ENCODE measurements at places on chromosomes 11 and 22.

GRCh38 chr11:121293288-121293594 lies 670 bp downstream of the SC5D start:
- DNase-seq: no peak

GRCh38 chr11:119683783-119684182 lies 45.2 kb downstream of the NECTIN1 start:
- no peak for DNase-seq

DNA sequence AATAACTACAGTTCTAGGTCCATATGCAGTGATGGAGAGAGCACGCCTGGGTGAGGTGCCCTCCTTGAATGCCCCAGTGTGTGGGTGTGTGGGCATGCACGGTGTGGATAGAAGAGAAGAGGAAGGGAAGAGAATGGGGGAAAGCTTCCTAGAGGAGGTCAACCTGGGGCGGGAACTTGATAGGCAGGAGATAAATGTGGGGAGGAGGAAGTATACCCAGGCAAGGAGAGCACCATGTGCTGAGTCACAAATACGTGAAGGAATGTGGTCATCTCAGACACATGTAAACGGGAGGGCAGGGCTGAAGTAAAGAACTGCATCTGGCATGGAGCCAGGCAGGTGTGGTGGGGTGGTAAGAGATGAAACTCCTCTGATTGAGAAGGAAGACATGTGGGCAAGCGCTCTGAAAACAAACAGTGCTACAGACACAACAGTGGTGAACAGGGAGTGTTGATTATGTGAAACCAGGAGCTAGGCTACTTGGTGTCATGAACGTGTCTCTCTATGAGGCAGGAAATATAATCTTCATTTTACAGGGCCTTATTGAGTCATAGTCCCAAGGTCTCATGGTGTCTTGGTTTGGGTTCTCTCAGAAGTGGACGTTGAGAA lies 61.5 kb upstream of the EED start:
- no peak for DNase-seq

GRCh38 chr11:68749229-68750123 lies 1.8 kb downstream of the TESMIN start:
- DNase-seq: no peak

DNA sequence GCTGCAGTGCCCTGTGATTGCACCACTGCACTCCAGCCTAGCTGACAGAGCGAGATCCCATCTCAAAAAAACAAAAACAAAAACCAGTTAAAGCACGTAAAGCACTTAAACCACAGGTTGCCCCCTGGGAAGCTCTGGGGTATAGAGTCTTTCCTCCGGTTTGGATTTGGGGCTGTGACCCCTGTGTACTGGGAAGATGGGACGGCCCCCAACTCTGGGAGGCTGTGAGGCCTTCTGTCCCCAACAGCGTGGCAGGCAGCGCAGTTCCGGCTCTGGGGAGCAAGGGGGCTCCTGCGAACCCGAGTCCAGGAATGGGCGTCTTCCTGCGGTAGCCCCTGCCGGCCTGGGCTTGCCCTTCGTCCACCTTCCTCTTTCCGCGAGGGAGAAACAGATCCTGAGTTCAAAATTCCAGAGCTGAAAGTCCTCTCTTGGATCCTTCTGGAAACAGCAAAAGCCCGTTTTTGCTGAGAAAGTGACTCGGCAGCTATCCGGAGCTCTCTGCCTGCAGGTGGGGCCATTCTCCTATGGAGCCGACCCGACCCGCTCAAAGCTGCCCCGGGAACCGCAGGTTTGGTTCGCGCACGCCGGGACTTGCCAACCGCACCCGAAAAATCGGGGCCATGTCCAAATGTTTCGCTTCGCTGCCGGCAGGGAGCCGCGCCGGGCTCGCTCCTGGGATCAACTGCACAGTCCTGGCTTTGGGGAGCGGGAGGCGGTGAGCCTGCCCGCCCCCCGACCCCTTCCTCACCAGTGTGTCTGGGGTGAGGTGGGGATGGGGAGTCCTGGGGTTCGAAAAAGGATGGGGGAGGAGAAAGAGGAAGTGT lies 36.3 kb upstream of the POLA2 start:
- no peak for DNase-seq

DNA sequence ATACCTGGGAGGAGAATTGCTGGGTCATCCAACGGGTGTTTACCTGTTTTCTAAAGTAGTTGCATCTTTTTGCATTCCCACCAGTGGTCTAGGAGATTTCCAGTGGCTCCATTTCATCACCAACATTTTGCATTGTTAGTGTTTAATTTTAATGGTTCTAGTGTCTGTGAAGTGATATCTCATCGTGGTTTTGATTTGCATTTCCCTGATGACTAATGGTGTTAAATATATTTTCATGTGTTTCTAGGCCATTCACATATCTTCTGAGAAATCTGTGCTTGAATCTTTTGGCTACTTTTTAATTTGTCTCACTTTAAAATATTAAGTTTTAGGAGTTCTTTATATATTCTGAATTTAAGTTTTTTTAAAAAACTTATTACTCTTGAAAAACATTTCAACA lies 439.6 kb downstream of the TMEM135 start:
- no peak for DNase-seq

GRCh38 chr11:28566339-28567089 lies 458.3 kb downstream of the METTL15 start:
- DNase-seq: no peak

GRCh38 chr22:43969021-43969878 lies 14.0 kb downstream of the SAMM50 start:
- no peak for DNase-seq

DNA sequence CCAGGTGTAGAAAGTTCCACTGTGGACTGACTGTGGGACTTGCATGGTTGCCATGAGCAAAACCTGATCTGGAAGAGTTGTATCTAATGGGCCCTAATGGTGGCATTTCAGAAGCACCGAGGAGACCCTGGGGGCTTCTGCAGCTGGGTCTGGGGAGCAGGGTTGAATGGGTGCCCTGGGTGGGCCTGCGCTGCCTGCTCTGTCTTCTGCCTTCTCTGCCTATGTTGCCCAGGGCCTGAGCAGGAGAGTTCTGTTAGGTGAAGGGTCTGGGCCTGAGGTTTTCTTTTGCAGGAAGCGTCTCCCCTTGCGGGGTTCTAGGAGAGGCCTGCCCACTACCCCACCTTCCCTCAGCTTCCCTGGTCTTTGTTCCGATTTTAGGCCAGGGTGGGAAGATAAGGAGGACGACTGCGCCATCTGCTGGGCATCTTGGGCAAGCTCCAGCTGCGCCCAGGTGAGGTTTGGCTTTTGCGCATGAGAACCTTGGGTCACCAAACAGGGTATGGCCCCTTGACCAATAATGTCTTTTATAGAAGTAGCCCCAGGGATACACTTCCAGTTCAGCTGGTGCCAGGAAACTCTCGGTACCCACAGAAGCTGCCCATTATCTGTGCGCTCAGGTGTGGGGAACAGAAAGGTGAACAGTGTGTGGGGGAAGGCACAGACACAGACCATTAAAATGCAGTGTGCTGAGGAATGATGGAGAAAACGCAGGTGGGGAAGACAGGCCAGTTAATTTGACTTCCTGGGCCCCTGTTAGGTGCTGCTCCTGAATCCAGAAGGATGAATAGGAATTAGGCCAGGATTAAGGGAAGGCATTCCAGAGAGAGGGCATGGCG lies 23.2 kb downstream of the COMMD9 start:
- no peak for DNase-seq

DNA sequence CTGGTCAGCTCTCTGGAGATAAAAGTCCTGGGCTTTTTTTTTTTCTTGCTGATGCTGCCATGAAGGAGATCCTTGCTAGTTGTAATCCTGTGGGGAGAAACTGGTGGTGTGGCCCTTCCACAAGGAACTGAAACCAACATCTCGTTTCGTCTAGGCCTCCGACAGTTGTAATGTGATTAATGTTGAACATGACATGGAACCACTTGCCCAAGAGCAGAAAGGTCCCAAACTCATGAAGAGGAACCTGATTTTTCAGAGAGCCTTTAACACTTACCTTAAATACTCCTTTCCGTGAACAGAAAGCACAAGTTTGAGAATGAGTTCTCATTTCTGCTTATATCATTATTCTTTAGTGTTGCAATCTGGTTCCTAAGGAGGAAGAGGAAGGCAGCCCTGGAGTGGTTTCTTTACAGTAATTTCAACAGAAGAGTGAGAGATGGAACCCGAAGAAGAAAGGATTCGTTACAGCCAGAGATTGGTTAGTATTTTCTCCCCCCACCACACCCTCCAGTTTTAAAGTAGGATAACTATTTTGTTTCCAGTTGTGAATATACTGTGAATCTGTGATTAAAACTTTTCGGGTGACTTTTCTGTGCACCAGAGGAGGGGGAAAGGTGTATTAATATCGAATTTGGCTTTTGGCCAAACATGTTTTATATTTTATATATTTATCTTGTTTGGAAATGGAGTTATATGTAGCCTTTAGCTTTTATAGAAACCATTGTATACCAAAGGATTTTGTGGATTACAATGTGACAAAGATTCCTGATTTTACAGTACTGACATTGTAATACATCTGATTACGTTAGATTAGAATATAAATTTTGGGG lies 2.0 kb downstream of the KDM2A start:
- no peak for DNase-seq

- DNase-seq: no peak
Measured at GRCh38 chr22:34913826-34914225, 152.1 kb upstream of the ISX start.
